Gastroesophageal sphincter (tissue), 4 donors: ENCODE measurements at places on chromosomes 5 and 9.

DNA sequence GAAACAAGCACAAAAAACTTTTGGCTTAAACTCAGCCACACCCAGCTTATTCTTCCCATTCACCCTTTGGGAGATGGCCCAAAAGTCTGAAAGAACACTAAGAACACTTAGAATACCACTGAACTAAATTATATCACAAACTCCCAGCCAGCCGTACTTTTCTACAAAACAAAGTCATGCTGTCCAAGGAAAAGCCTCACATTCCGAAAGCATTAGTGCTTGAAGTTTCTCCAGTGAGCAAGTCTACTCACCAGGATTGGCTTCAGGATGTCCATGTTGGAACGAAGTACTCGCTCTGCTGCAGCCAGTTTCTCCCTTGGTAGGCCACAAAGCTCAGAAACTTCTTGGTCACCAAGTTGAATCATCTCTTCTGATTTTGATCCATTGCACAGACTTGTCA lies 69.7 kb downstream of the ABCA1 start:
- peak; percentile 75 for ATAC-seq

DNA sequence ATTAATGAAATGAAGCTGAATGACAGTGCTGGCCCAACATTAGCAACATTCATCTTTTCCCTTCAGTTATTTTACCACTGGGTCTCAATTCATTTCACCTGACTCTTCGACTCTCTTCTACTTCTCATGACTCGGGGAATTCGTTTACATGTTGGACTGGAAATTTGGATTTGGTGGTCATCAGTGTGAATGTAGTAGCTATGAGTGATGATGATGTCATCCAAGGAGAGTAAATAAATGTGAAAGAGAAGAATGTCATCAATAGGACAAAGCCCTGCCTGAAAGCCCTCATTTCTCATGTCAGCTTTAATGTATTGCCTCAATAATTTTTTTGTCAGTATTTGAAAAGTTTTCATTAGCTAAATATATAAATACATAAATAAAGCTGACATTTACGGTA lies 21.9 kb upstream of the CFAP95 start:
- ATAC-seq: no peak

- peak; percentile 46 for ATAC-seq
These were observed 19.0 kb downstream of the PTCH1 start for GRCh38 chr9:95497772-95498171.

GRCh38 chr9:89247431-89248353 lies 63.3 kb upstream of the CKS2 start:
- no peak for ATAC-seq

- no peak for ATAC-seq
These were observed 38.2 kb upstream of the SEMA4D start for GRCh38 chr9:89536145-89536574.

GRCh38 chr5:8647111-8647510 lies 778.2 kb downstream of the MTRR start:
- no peak for ATAC-seq

- ATAC-seq: no peak
These were observed 3.0 kb downstream of the RAD23B start for GRCh38 chr9:107286057-107286456.

GRCh38 chr9:132008184-132008803 lies 71.4 kb downstream of the MED27 start:
- ATAC-seq: no peak

DNA sequence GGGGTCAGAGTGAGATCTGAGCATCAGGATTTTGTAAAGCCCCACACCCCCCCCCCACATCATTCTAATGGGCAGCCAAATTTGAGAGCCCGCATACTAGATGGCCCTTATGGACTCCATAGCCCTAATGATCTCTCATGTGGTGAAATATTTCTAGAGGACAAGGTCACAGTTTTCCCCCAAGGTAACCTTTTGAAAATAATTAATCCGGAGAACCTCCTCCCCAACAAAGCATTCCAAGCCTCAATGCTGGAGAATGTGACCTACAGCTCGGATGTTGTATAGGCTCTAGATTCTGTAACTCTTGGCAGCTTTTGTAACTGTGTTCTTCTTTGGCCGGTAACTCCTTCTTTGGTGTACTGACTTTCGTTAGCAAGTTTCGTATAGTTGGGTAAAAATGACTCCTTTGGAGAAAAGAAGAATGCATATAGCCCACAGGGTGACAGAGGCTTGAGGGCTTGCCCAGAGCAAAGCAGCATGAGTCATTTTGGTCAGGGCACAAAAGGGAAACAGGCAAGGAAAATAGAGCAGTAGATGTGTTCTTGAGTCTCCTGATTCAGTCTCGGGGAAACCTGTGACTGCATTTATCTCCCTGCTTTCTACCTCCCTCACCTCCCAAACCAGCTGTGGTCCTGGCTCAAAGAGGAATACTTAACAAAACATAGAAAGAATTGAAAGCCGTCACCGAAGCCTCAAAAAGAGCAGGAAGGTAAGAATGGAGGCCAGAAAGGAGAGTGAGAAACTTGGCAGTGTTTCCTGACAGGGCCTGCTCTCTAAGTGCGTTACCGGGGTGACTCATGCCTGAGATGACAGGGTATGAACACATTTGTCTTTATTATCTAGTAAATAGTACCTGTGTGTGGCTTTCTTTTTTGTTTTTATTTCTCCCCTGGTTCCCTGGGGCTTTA lies 6.6 kb upstream of the XPA start:
- peak; percentile 87 for ATAC-seq

DNA sequence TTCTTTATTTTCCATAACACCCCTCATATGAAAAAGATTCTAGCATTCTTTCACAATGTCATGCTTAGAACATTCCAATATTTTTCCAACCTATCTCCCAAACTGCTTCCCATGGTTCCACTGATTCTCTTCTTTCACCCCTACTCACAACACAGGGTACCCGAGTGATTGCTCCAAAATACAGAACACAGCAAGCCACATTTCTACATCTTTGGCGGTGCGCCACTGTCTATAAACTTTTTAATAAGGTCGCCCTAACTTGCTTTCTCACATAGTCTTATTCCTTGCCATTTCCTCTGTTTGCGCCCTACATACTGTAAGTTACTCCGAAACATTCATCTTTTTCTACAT lies 517.1 kb downstream of the RAB3C start:
- ATAC-seq: no peak

DNA sequence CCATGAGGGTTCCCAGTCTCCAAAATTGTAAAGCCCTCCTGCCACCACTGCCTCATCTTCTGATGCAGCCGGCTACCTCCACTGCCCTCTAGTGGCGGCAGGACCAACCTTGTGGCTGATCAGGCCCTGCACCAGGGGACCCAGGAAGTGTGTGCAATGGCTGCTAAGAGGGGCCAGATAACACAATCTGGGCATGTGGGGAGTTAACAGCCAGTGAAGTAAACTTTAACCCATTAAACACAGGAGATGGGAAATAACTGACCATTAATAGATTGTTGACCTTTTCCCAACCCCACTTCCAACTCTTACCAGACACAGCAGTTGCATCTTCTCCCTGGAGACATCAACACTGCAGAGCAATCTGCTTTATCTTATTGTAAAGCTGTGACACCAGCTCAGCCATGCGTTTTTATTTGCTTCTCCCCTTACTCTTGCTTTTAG lies 63.3 kb downstream of the FREM1 start:
- ATAC-seq: no peak

DNA sequence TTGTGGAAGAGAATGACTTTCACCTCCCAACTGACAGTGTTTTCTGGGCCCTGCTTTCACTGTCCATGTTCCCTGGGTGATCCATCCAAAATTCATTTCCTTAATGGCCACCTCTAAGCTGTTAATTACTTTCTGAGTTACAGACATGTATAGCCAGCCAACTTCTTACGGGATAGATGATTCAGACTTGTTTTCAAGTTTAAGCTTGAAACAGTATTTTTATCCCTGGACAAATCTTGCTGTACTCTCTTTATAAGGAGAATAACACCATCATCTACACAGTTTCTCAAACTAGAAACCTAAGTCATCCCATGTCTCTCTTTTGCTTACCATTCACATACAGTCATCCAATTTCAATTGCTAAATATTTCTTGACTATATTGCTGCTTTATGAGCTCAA lies 6.9 kb downstream of the FAM174A start:
- ATAC-seq: no peak

- no peak for ATAC-seq
These were observed 599 bp upstream of the MOCS2 start for GRCh38 chr5:53110156-53110555.

- no peak for ATAC-seq
These were observed 28.1 kb downstream of the LMNB1 start for GRCh38 chr5:126805063-126805462.

- ATAC-seq: no peak
These were observed 283.5 kb upstream of the C9orf72 start for GRCh38 chr9:27856748-27857147.

GRCh38 chr5:180865981-180866695 lies 5.1 kb upstream of the ZFP62 start:
- ATAC-seq: no peak

- no peak for ATAC-seq
These were observed at the start of gene PTGDS for GRCh38 chr9:136977223-136977622. Gene PTGDS, plus strand, starts transcription at chr9:136977504. Its CDS starts 75 bp downstream, at chr9:136977579.

- no peak for ATAC-seq
These were observed 20.8 kb downstream of the STKLD1 start for GRCh38 chr9:133396952-133397351.

- no peak for ATAC-seq
These were observed 90.7 kb upstream of the FSTL4 start for GRCh38 chr5:133702791-133703770.

DNA sequence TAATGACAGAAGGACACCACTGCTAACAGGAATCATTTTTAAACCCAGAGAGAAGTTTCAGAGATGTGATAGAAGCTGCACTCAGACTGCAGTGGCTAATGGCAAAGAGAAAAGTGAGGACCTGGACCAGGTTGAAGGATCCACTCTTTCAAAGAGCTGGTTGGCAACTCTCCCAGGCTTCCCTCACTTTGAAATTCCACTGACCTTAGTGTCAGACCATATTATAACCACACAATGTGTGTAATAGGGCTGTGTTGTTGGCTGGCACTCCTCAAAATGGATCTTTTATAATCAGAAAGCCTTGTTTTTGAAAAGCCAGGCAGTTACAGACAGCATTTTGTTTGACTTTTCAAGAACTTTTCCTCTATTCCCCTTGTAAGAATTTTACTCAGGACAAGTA lies 280.7 kb downstream of the PRELID2 start:
- ATAC-seq: no peak

GRCh38 chr5:176711883-176712282 lies 64.6 kb downstream of the TSPAN17 start:
- no peak for ATAC-seq

DNA sequence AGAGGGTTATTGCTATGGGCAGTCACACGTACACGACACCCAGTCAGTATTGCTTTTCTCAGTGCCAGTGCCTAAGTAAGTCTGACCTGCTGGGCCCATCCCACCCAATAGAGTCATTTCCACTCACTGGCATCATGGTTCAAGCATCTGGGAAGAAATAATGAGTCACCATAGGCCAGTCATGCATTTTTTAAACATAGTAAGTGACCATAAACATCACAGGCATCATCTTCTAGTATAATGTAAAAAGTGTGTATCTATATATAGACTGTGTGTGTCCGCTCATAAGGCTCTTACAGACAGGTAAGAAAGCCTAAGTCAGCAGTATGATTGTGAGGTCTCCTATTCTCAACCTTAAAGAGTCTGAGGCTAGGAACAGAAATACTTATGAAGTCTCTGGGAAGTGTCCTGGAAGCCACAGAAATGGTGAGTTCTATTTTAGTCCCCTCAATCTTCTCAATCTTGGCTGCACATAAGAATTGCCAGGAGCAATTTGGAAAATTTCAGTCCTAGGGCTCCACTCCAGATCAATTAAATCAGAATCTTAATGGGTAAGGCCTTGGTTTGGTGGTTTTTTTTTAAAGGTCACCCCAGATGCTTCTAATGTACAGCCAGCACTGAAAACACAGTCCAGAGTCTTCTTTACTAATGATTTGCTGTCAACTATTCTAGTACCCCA lies 65.2 kb downstream of the ZNF366 start:
- no peak for ATAC-seq

- ATAC-seq: no peak
These were observed 73.1 kb downstream of the PBX3 start for GRCh38 chr9:125820100-125820804.

- no peak for ATAC-seq
These were observed 47.9 kb downstream of the SLC36A1 start for GRCh38 chr5:151495320-151495719.

- ATAC-seq: peak; percentile 50
These were observed 36.3 kb downstream of the VCP start for GRCh38 chr9:35035851-35036701.

DNA sequence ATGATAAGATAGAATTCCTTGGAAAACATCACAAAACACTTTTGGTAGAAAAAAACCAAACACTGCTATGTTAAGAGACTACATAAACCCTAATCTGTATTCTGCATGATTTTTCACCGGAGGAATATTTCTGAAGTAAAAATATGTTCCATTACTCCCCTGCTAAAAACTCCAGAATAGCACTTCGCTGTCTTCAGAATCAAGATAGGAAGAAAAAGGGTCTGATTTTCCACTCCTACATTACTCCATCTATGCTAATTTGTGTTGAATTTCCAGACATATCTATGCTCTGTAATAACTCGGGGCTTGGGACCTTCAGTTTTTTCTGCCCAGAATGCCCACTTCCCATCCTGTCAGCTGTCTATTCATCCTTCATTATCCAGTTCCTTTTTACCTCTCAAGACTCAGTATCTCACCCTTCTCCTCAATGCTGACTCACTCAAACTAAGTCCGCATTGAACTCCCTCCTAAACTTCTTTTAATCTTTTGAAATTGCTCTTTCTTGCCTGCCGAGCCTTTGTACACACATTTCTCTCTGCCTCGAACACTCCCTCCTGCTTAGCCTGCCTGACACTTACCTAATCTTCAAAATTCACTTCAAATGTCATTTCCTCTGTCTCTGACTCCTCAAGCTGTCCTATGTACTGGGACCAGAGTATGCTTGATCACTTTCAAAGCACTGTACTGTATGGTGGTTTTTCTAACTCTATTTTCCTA lies 171.0 kb downstream of the ARRDC3 start:
- peak; percentile 47 for ATAC-seq

- peak; percentile 91 for ATAC-seq
These were observed 23.8 kb downstream of the SVEP1 start for GRCh38 chr9:110555551-110556331.

DNA sequence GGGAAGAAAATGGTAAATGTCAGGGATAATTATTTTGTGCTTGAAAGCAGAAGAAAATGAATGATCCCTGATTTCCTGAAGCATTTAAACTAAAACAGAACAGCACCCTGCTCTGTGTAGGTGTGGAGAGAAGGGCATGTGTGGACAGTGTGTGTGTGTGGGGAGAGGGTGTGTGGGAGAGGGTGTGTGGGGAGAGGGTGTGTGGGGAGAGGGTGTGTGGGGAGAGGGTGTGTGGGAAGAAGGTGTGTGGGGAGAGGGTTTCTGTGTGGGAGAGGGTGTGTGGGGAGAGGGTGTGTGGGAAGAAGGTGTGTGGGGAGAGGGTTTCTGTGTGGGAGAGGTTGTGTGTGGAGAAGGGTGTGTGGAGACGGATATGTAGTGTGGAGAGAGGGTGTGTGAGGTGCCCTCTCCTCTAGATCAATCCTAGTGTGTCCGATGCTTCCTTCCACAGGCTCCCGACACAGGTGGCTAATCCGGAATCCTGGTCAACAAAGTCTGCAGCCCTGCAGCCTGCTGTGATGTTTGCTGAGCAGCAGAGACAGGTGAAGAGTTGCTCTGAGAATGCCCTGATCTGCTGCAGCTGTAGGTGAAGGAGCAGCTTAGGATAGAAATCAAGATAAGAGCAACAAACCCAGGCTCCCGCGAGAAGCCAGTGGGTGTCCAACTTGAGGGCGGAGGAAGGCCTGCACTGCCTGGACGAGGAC lies 15.5 kb downstream of the IRX4 start:
- ATAC-seq: no peak
